ENCODE measurements at places on chromosomes 6 and 20. TPM values are rescaled to one million over a fixed set of nuclear protein-coding genes. Genes with fewer than 3 reads are reported as not detected.
A peak's percentile ranks its signal among the peaks of the same experiment; 100 is the strongest.

DNA sequence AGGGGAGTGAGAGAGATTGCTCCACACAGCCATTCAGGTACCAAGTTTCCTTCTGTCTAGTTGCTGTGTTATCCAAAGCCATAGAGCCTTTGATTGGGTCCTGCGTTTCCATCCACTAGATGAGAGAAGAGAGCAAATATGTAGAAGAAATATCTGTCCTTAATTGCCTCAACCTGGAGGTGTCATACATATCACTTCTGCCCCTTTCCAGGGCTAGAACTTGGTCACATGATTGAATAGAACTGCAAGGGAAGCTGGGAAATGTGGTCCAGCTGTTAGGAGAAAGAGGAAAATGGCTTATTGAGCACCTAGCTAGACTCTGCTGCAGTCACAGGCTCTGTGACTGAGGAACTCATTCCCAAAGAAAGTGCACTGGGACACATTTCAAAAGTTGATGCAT is 115.6 kb upstream of the JAG1 start:
- no peak for DNase-seq

- DNase-seq, result peak; percentile 13
Measured at GRCh38 chr6:22029171-22029570, 267.7 kb downstream of the PRL start.

DNA sequence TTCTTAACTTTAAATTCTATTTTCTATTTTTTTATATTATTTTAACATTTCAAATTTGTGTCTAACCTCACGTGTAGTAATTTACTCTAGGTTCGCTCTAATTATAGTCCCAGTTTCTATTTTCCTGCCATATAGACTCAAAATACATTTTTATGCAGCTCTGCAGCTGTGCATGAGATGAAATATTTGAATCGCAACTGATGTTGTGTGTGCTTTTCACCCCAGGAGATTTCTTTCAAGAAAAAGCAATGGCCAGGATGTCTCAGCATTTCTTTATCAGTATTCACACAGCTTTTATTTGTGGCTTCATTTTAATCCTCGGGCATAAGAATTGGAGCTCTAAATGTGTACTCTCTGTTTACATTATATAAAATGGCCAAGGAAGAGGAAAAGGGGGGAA is 157.6 kb downstream of the HDGFL1 start:
- no peak for DNase-seq

Gene STMND1
- not detected for total RNA-seq

GRCh38 chr6:74860456-74860855 is 345.4 kb downstream of the COL12A1 start:
- DNase-seq, result no peak

DNA sequence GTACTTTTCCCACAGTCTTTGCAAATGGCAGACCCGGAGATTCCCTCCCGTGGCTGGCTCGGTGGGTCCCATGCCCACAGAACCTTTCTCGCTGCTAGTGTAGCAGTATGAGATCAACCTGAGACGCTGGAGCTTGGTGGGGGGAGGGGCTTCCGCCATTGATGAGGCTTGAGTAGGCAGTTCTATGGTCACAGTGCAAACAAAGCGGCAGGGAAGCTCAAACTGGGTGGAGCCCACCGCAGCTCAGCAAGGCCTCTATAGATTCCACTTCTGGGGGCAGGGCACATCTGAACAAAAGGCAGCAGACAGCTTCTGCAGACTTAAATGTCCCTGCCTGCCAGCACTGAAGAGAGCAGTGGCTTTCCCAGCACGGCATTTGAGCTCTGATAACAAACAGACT is 186.0 kb upstream of the KCNK16 start:
- no peak for DNase-seq

GRCh38 chr20:19049514-19049913 is 162.9 kb upstream of the SLC24A3 start:
- DNase-seq, result no peak

Gene CLVS2
- total RNA-seq, result under 0.01 TPM

DNA sequence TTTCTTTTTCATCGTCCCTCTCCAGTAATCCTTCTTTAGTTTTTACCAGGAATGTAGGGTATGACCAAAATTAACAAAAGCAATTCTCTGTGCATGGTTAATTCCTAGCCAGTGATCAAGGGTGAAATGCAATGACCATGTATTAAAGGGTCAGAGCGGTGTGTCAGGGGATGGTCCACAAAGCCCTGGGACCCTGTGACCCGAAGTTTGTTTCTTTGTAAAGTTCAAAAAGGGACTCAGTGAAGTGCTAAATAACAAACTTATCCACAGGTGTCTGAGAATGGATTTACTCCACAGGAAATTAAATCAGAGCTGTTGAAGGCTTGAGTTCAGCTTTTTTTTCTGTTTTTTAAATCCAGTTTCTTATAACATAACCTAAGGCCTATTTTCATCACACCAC is 375.7 kb downstream of the GJA1 start:
- no peak for DNase-seq

Gene STX11
- 4.8 TPM for total RNA-seq

DNA sequence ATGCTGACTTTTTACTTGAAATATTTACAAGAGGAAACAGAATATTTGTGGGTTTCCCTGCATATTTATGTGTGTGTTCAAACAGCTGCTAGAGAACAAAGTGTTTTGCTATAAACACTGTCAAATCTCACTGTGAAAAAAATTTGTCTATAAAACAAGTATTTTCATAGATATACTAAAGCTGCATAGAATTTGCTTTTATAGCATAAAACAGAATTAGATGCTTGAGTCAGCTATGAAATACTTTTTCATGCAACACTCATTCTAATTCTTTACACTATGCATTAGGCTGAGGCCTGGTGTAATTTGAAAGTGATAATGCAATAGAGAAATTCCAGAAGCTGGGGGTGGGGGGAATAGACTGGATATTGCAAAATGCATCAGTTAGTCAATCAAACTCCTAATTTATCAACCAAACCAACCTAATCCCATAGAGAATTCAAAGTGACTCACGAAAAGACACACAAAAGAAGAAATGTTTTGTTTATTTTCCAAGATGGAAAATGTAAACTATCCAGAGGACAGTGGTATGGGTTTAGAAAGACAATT is 148.2 kb downstream of the LAMA2 start:
- DNase-seq, result peak; percentile 90

GRCh38 chr6:63121166-63121565 is 90.1 kb upstream of the FKBP1C start:
- no peak for DNase-seq

GRCh38 chr6:159826968-159827647 is 27.0 kb downstream of the PNLDC1 start:
- no peak for DNase-seq

DNA sequence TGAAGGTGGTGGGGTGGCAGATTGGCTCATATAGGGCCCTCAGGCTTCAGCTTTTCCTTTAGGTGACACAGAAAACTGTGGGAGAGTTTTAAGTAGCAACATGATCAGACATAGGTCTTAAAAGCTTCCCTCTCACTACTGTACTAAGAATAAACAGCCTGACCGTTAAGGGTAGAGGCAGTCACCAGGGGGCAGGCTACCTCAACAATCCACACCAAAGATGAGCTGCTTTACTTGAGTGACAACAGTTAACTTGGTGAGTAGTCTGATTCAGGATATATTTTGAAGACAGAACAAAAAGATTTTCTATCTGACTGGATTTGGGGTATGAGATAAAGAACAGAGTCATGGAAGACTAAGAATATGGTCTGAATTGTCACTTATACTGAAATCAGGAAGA is 193.1 kb upstream of the SHLD1 start:
- peak; percentile 29 for DNase-seq

DNA sequence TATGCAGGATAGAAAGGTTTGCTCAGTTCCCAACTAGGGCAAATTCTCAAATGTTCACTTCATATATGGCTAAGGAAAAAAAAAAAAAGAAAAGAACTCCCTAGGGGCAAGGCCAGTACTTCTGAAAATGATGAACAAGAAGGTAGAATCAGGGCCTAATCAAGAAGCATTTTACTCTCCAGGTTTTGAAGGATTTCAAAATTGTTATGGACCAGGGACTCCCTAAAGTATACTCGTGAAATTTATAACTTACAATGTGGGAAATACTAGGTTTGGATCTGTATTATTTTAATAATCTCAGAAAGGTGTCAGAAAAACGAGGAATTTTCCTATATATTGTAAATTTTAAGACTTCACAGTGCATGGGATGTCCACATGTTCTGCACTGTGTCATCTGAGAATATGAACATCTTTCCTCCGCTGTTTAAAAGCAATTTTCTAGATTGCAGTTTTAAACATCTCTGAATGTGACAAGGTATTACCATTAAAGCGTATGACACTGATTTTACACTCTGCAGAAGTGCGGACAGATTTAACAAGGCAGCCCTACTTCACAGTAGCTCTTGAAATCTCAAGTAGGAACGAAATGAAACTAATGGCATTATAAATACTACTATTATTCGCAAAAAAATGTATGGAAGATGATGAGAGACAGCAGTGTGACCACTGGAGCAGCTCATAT is 14.0 kb downstream of the PLAGL1 start:
- DNase-seq, result no peak

- peak; percentile 32 for DNase-seq
Measured at GRCh38 chr6:35487658-35488516, 9.0 kb downstream of the TEAD3 start.

GRCh38 chr6:98836962-98837944 is 2.9 kb downstream of the POU3F2 start:
- DNase-seq, result no peak

- DNase-seq, result no peak
Measured at GRCh38 chr6:23371132-23371915, 754.7 kb upstream of the NRSN1 start.

GRCh38 chr6:41216616-41217015 is 11.5 kb upstream of the TREML4 start:
- DNase-seq, result no peak

GRCh38 chr6:14841901-14842421 is 403.9 kb upstream of the JARID2 start:
- peak; percentile 88 for DNase-seq

Gene FRK
- total RNA-seq, result 1.9 TPM

DNA sequence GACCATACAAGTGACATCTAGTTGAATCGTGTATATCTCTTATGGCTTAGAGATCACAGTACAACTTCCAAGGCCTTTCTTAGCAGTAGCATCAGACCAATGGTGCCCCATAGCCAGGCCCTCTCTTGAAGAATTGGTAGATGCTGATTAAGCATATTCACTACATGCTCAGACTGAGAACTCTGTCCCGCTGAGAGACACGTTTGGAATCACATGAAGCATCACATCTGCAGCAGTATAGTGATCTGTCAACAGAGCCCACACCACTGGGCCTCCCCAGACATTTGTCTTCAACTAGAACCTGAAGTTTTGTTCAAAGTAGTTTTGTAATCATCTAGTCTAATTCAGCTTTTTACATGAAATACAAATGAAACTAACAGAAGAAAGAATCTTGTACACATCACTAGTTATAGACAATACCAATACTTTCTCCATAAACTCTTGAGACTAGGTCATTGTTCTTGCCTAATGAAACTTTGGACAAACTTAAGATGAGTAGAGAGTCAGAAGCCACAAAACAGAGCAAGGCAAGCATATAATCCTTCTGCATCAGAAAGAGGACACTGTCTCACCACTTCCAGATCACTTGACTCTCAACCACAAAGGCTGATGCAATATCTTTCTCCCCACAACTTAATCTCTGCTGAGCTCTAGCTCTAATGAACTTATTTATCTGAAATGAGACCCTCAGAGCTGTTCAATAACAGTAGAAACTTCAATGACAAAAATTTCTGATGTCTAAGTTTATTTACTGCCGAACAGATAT is 182.7 kb downstream of the TBX18 start:
- peak; percentile 92 for DNase-seq

GRCh38 chr6:50007819-50008218 is 14.0 kb downstream of the DEFB110 start:
- peak; percentile 77 for DNase-seq

DNA sequence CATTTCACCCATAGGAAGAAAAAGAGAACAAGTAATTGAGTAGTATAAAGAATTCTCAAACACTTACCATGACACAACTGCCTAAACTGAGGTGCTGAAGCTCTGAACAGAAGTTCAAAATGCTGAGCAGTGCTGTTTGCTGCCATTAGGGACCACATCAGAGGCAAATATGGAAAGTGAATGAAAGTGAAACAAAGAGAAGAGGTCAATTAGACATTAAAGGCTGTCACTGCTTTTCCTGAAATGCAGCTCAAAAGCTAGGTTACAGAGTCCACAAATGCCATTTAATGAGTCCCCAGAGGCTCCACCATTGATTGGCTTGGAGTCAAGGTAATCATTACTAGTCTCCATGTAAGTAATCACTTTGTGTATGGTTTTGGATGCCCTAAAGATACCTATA is 46.1 kb downstream of the POU3F2 start:
- no peak for DNase-seq

DNA sequence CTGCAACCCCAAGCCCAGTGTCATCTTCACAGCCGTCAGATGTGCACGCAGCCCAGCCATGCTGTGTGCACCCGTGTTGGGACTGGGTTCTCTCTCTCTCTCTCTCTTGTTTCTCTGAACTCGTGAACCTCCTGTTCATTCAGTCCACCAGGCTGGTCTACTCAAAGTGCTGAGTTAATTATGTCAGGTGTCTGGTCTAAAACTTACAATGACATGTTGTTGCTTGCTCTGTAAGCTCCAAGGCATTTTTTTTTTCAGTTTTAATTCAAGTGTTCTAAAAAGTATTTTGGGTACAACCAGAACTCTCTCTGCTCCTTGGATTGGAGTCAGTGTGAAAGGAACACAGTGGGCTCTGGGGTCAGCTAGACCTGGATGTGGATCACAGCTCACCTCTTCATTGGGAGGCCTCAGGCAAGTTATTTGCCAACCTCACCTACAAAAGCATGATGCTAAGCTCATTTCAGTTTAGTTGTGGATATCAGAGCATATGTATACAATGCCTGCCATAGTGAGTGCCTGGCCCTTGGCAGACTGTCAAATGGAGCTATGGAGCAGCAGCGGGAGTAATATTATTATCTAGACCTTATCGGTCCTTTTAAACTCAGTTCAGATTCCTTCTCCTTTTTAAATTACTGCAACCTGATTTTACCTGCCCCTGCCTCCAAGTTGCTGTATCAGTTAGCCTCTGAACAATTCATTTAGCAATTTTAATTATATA is 59.5 kb downstream of the PLEKHG1 start:
- DNase-seq, result no peak

Gene ADGRF4
- total RNA-seq, result 0.13 TPM

Gene GDAP1L1
- 0.13 TPM for total RNA-seq

DNA sequence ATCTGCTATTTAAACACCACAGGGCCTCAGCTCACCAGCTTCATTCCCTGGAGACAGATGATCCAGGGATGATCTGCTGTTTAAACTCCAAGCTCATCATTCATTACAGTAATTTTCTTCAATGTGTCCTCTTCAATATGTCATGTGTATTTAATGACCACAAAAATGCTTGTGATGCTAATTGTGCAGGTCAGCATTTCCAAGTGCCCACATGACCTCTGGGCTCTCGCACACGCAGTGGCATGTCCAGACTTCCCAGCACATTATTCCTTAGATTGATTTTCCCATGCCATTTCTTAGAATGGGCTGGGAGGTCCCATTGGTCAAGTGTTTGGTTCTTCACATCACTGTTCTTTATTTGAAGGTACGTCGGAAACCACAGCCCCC is 434.4 kb downstream of the HAO1 start:
- no peak for DNase-seq

DNA sequence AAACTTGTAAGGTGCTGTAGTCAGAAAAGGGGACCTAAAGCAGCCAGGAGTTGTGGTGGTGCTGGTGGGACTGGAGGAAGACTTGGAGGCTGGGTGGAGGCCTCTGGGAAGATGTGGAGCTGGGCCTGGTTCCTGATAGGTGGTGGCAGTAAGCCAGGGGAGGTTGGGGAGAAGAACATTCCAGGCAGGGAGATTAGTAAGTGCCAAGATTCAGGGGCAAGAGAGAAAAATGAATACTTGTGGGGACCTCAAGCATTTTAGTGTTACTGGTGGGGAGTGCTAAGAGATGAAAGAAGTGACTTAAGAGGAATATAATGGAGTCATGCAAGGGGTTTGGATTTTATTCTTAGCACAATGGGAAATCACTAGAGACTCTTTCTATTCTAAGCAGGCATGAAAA is 79.0 kb upstream of the B3GAT2 start:
- DNase-seq, result no peak
